ENCODE measurements at places on chromosomes 4 and X. TPM values are rescaled to one million over a fixed set of nuclear protein-coding genes. Genes with fewer than 3 reads are reported as not detected.

Gene ARMCX6
- polyA plus RNA-seq, result 126 TPM

Gene FAM47A
- polyA plus RNA-seq, result not detected

- no peak for DNase-seq
These were observed 74.8 kb upstream of the PASD1 start for GRCh38 chrX:151488677-151489076.

GRCh38 chrX:41518127-41518840 lies 71.1 kb downstream of the NYX start:
- no peak for DNase-seq

Gene GPR173
- polyA plus RNA-seq, result 9.8 TPM

- no peak for DNase-seq
These were observed 340.1 kb upstream of the NR3C2 start for GRCh38 chr4:148782284-148782683.

GRCh38 chr4:77155631-77156452 lies 1.2 kb upstream of the CCNG2 start:
- no peak for DNase-seq

DNA sequence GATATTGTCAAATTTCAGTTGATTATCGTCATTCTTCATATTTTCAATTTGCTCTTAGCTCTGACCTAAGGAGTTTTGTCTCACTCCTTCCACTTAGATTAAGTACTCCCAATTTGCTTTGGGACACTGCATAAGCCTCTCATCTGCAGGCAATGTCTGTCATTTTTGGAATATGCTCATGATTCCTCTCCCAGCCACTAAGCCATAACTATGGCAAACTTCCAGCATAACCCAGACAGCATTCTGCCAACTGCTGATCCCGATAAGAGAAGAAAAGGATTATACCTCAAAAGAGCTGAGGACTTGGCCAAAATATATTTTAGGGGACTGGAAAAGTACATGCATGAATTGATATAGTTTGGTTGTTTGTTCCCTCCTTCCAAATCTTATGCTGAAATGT lies 444.4 kb downstream of the GABRG1 start:
- DNase-seq, result no peak

DNA sequence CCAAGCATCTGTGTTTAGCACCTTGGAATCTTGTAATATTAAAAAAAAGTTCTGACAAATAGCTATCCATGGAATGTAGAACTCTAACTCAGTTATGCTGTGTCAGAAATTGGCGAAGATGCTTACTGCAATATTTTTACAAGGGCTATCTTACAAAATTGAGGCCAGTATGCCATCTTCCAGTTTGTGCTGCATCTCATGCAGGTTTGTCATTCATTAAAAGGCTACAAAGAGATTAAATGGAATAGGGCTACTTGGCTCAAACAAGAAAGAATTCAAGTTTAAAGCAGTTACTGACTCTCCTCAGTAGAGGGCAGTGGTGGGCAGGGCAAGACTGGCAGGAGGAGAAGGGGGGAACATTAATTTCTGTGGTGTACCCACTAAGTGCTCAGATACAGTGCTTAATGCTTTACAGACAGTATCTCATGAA lies 66.5 kb downstream of the SHROOM4 start:
- no peak for DNase-seq

DNA sequence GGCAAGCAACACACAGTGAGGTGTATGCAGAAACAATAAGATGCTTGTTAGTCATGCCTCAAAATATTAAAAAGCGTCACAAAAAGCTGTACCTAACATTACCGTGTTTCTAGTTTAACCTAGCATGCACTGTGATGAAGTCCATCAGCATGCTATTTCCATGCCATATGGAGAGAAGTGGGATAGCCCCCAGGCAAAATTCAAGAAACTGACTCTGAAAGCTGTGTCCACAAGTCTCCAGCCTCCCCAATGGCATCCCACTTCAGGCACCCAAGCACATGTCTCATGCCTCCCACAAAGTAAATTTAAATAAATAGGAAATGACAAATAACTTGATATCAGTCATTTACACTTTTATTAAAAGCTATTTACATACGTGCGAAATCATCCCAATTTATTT lies 10.8 kb downstream of the GABRA2 start:
- DNase-seq, result no peak

Gene AMBN
- polyA plus RNA-seq, result not detected

DNA sequence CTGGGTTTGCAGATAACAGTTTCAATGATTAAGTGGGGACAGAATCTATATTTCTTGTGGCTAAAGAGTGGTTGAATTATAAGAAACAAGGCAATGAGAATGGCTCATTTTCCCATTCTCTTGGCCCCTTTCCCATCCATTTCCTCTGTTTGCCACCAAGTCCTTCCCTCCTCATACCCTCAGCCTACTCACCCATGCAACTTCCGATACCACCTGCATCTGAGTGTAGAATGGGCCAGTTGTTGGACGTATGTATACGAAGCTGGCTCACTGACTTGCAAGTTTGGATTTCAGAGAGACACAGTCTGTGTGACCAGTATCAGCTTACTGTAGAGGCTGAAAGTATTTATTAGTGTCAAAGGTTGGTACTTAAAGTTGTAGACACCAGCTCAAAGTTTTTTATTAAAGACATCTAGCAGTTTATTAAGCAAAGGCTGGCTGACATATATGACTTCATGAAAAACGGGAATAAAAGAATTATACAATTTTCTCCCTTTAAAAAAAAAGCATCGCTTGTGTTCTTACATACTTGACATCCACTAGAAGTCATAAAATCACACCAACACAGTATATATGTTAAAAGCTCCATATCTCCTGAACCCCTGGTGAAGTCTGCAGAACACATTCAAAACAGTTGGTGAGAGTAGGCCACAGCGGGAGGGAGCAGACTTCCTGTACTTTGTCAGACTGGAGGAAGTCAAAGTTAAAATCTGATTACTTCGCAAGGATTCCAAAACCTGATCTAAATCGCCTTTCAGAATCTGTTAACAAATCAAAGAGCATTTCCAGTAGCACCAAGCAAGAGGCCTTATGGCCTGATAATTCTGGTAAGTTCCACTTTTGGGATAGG lies 22.4 kb upstream of the STIM2 start:
- no peak for DNase-seq
